ENCODE measurements at places on chromosomes 4 and X.

DNA sequence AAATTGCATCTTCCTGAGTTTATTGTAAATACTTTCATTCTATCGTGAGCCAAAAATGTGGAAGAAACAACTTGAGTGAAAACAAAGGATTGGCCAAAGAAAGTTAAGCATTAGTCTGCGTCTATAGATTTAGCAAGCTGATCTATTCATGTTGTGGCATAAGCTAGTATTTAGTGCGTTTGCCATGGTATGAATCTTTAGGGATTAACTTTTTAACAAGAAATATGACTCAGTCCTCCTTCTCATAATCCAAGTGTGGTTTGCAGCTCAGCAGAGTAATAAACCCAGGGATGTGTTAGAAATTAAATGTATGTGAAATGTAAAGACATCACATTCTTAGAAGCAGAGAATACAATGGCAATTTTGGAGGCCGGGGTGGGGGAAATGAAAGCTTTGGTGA is 1110.9 kb downstream of the NLGN4X start:
- no peak for DNase-seq

GRCh38 chrX:138254001-138254400 is 457.5 kb downstream of the FGF13 start:
- no peak for DNase-seq

- DNase-seq = no peak
Measured at GRCh38 chrX:39445336-39445735, 644.1 kb downstream of the MID1IP1 start.

DNA sequence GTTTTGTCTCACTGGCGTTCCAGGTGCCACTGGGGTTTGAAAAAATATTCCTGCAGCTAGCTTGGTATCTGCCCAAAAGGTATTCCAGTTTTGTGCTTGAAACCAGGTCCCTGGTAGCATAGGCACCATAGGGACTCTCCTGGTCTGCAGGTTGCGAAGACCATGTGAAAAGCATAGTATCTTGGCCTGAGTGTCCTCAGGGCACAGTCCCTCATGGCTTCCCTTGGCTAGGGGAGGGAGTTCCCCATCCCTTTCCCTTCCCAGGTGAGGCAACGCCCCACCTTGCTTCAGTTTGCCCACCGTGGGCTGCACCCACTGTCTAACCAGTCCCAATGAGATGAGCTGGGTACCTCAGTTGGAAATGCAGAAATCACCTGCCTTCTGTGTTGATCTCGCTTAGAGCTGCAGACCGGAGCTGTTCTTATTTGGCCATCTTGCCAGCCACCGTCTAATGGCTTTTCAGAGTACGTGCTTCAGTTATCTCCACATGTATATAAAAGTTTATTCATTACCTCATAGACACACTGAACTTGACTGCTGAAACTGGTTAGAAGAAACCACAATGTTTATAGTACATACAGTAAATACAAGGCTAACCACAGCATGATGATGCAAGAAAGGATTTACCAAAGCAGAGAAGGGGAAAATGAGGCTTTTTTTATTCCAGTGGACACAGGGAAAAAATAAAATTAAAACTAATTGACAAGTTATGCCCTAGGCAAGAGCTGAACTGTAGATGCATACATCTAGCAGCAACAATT is 10.6 kb downstream of the PBDC1 start:
- DNase-seq = no peak

GRCh38 chr4:40763228-40763716 is 13.5 kb downstream of the NSUN7 start:
- no peak for DNase-seq

- DNase-seq = no peak
Measured at GRCh38 chr4:130608121-130608520, 1512.2 kb downstream of the C4orf33 start.

- no peak for DNase-seq
Measured at GRCh38 chr4:95981591-95981990, 141.7 kb downstream of the PDHA2 start.

GRCh38 chrX:7876957-7877356 is 34.0 kb downstream of the VCX start:
- no peak for DNase-seq

GRCh38 chrX:124764354-124764753 is 418.0 kb downstream of the SH2D1A start:
- no peak for DNase-seq

DNA sequence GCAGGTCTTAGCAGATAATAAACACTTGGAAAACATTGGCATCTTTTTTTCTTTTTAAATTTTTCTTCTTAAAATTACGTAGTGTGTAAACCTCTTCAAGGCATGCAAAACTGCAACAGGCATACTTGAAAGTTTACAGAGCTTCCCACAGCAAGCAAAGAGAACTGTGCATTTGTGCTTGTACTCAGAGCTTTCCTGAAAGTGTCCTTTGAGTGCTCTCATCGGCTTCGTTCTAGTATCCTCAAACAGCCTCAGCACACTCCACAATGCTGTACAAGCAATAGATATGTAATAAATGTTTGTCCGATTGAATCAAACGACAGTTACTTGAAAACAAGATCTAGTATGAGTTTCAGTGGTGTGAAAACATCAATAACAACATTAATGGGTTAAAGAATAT is 227.5 kb downstream of the PAPSS1 start:
- DNase-seq = no peak

- no peak for DNase-seq
Measured at GRCh38 chr4:169615467-169616106, 3.2 kb upstream of the NEK1 start.

DNA sequence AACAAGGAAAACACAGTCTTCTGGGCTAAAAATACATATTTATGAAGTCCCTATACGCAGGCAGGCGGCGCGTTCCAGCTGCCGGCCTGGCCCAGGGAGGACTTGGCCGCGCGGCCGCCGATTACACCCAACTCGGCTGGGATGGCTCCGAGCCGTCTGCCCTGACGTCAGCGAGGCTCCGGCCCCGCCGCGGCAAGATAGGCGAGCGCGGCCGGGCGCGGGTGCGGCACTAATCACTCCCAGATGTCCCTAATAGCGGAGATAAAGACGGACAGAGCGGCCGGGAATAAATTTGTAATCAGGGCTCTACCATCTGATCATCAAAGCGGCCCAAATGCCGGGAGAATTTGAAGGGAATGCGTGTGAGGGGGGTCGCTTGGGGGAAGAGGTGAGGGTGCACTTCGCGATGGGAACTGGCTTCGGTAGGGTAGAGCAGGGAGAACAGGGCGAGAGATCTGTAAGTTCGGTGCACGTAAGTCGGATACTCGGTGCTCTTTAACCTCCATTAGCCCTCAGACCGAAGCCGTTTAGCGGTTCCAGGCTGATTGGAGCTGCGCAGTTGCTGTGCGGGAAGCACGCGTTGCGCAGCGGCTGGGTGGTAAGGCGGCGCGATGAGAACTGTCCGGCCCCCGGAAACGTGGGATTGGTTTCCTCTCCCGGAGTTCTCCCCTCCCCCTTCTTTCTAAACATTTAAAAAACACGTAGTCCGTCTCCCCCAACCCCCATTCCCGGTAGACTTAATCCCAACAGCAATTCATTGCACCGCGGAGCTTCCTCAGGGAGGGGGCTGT is 7.7 kb downstream of the HAND2 start:
- no peak for DNase-seq

- DNase-seq = no peak
Measured at GRCh38 chrX:110245011-110245410, 72.9 kb downstream of the AMMECR1 start.

GRCh38 chr4:64718091-64718490 is 308.8 kb upstream of the TECRL start:
- no peak for DNase-seq

DNA sequence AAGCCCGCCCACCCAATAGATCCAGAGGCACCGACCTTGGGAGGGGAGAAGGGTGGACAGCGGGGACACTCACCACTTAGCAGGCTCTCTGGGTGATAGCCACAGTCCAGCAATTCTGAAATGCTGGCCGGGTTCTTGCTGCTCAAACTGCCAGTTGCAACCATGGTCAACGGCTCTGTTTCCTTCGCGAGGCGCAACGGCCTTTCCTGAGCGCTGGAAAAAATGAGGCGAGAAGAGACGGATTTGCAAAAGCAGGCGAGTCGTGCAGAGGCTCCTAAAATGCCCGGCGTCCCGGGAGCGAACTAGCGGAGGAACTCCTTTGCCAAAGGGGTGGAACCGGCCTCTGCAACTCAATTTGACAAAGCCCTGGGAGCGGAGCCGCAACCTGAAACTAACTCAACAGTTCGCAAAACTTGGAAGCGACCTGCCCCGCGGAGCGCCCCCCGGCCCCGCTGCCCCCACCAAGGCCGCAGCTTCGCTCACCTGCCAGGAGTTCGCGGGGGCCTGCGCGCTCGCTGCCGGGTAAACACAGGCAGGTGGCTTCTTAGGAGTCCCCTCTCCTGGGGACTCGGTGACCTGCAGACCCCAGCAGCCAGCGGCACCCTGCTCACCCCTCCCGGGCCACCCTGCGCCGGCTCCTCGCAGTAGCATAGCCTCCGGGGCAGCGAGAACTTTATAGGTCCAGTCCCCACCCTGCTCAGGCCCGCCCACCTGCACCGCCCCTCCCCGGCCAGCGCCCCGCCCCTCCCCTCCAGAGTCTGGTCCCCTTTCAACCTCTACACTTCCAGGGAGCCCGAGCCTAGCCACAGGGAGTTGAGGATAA is at the start of gene DDIT4L:
TSS of gene DDIT4L (minus strand) at position 649 of the 823 bp plus-strand sequence. CDS start at position 164, 485 bp downstream.
- no peak for DNase-seq

DNA sequence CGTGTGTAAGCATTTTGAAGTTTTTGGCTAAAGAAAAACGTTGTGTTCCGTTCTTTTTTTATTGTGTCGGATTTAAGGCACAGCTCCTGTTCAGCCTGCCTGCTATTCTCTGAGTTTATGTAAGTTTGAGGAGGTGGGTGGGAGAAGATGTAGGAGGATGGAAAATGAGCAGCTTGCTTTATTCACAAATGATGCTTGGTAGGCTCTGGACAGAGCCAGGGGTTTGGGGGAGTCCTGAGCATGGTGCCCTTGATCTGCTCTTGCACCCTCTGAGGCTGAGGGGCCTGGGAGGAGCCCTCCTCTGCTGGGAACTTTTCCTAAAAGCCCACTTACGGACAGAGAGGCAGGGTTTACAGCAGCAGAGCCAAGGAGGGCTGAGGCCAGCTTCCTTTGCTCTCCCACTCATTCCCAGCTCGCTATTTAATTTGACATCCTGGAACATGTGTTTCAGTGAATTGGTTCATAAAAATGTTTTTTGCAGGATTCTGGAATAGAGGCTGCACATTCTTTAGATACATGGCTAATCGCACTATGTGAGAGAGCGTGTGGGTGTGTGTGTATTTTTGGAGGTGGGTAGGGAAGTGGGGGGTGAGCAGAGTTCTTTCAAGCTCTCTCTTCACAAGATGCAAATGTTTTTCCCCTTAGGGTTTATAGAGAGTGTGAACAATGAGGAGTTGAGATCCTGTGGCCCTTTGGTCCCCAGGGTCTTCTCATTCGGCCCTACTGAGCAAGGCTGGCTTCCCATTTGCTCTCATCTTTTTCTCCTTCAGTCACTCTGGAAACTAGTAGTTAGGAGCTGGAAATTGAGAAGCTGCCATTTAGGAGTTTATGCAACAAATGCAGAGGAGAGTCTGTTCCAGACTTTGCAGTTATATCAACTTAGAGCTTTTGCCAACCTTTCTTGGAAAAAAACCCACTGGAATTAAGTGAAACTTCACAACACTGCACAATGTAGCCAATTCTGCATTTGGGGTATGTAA is 32.1 kb downstream of the TMEM131L start:
- DNase-seq = no peak

DNA sequence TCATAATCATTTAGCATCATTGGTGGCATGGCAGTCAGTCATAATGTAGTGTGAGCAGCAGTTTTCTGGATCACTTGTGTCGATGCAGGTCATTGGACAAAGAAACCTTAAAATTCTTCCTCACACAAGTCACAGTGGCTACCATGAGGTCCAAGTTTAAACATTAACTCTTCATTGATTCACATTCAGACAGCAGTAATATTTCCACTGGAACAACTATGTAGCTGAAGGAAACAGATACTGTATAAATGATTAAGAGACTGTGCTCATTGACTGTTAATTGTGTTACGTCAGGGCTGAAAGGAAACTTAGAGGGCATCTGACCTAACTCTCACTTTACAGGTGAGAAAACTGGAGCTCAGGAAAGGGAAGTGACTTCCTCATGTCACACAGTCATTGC is 261.8 kb downstream of the KLHL13 start:
- no peak for DNase-seq

DNA sequence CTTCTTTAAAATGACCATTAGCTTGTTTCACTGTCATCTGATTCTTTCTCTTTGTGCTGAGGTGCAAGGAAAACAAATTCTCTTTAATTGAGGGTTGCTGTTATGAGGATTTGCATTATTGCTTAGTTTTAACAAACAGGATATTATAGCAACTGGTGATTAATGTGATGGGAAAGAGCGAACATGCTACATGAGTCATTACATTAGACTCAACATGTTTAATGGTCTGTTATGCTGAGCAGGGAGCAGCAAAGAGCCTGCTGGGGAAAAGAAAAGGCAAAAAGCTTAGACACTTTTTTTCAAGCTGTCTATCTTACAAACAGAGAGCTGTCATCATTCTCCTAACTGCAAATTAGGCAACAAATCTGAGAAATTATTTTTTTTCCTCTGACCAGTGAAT is 230.5 kb upstream of the LCORL start:
- no peak for DNase-seq

- DNase-seq = no peak
Measured at GRCh38 chr4:146439999-146440398, 81.7 kb downstream of the SLC10A7 start.

GRCh38 chr4:21677173-21677572 is 271.4 kb downstream of the KCNIP4 start:
- no peak for DNase-seq

- DNase-seq = no peak
Measured at GRCh38 chrX:63934791-63935190, 149.8 kb upstream of the ARHGEF9 start.

- no peak for DNase-seq
Measured at GRCh38 chrX:109848461-109849050, 115.5 kb upstream of the ACSL4 start.

GRCh38 chrX:39508300-39508692 is 589.5 kb downstream of the BCOR start:
- no peak for DNase-seq

DNA sequence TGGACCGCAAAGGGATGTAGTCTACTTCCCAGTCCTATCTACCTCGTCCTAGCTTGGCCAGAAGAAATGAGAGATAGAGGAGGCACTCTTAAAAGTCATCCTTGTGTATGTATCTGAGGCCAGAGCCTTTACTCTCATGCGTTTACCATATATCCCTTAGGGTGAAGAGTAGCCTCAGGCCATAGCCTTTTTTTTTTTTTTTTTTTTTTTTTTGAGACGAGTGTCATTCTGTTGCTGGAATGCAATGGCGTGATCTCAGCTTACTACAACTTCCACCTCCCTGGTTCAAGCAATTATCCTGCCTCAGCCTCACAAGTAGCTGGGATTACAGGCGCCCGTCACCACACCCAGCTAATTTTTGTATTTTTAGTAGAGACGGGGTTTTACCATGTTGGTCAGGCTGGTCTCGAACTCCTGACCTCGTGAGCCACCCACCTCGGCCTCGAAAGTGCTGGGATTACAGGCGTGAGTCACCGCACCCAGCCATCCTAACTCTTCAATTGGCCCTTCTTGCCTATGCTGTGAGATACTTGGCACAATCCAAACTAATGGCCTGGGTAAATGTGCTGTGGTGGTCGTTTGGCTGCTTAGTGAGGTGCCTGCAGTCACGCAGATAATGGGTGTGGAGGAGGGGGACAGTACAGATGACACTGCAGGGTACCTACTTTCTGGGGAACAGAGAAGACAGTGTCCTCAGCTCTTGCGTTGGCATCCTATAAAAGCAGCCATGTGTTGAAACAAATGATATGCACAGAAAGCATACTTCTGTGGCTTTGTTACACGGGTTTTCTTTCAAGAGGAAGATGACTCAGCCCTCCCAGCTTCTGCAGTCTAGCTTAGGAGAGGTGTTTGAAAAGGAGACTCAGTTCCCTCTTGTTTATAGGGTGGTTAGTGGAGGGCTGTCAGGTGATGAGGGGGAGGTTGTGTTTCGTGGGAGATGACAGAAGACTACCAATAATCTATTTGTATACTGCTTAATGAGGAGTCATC is 10.4 kb upstream of the DGAT2L6 start:
- DNase-seq = no peak
